Vein endothelial cell (primary cell): ENCODE measurements at places on chromosomes 11 and 22. TPM values are rescaled to one million over a fixed set of nuclear protein-coding genes. Genes with fewer than 3 reads are reported as not detected.

The TYR gene
- 0.29 TPM in 1 of 2 replicates, not detected in the other for total RNA-seq

The TUBA8 gene
- total RNA-seq, result 3.9 and 5.7 TPM in 2 replicates

The MB gene
- not detected in 2 replicates for total RNA-seq

The HIC2 gene
- 4.6 and 4.8 TPM in 2 replicates for total RNA-seq

The HBG2 gene
- total RNA-seq, result not detected in 2 replicates

The RCOR2 gene
- total RNA-seq, result 0.29 and 0.98 TPM in 2 replicates

The ART1 gene
- total RNA-seq, result not detected in 2 replicates

The RAG2 gene
- total RNA-seq, result not detected in 2 replicates

The KRTAP5-8 gene
- total RNA-seq, result not detected in 2 replicates

The NXPE4 gene
- total RNA-seq, result not detected in 2 replicates

The TRIM49 gene
- not detected in 2 replicates for total RNA-seq

The SCN4B gene
- total RNA-seq, result under 0.01 TPM in 2 replicates

The FGF3 gene
- total RNA-seq, result not detected in 2 replicates

The MFNG gene
- 146 and 170 TPM in 2 replicates for total RNA-seq

The NNMT gene
- 153 and 330 TPM in 2 replicates for total RNA-seq

The KIRREL3 gene
- 0.10 TPM in 1 of 2 replicates, not detected in the other for total RNA-seq

The KRTAP5-7 gene
- not detected in 2 replicates for total RNA-seq

The DHCR7 gene
- 36.9 and 51.1 TPM in 2 replicates for total RNA-seq

The KIF18A gene
- 8.5 and 12.8 TPM in 2 replicates for total RNA-seq

The SLC29A2 gene
- total RNA-seq, result 0.65 and 0.67 TPM in 2 replicates

The PDGFB gene
- 121 and 148 TPM in 2 replicates for total RNA-seq

The GPR83 gene
- total RNA-seq, result not detected in 2 replicates

The FAM89B gene
- total RNA-seq, result 29.3 and 59.4 TPM in 2 replicates

The MUC5AC gene
- total RNA-seq, result not detected in 2 replicates

The LAYN gene
- total RNA-seq, result 20.9 and 21.3 TPM in 2 replicates

The JAML gene
- total RNA-seq, result 0.65 TPM in 1 of 2 replicates, not detected in the other

The ZBTB16 gene
- total RNA-seq, result 8.2 and 13.4 TPM in 2 replicates

The GNG3 gene
- total RNA-seq, result not detected in 2 replicates

The SAA4 gene
- total RNA-seq, result not detected in 2 replicates

The MS4A15 gene
- not detected in 2 replicates for total RNA-seq

The GDPD4 gene
- total RNA-seq, result not detected in 2 replicates
